Ureter (tissue), 1 donor: ENCODE measurements at places on chromosomes 13 and 19. TPM values are rescaled to one million over a fixed set of nuclear protein-coding genes. Genes with fewer than 3 reads are reported as not detected.

The PRMT1 gene
- 166 TPM for total RNA-seq

The PODNL1 gene
- 7.9 TPM for total RNA-seq

DNA sequence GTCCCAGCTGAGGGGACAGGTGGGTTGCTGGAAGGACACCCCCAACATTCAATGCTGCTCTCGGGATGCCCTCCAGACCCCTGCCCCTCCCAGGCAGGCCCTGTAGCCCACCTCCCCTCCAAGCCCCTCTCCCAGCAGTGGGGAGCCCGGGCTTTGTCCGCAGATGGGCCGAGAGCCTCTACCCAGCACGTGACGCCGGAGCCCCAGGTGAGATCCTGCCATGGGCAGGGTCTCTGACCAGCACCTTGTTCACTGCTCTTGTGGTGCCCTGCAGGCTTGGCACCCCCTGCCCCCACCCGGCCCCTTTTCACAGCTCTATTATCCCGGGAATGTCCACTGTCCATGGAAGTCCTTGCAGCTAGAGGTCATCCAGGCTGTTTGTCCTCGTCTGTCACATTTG, 76.5 kb downstream of the C1QTNF9 start:
- DNase-seq = no peak

DNA sequence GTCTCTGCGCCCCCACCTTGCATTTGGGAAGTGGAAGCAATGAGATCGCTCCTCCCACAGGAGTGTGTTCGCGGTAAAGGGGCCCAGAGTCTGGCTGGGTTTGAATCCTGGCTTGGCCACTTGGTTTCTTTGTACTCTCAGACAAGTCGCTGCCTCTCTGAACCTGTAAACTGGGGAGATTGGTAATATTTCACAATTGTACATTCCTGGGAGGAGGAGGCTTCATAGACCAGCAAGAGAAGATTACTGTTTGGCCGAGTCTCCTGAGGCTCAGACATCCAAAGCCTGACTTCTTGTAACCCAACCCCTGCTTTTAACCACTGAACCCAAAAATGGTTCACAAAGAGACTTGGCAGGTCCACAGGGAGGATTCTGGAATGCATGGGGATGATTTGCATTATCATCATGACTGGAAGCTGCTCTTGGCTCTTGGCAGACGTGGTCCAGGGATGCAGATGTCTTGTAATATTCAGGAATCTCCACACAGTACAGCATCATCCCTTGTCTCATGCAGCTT, 13.6 kb upstream of the STRN4 start:
- no peak for DNase-seq

DNA sequence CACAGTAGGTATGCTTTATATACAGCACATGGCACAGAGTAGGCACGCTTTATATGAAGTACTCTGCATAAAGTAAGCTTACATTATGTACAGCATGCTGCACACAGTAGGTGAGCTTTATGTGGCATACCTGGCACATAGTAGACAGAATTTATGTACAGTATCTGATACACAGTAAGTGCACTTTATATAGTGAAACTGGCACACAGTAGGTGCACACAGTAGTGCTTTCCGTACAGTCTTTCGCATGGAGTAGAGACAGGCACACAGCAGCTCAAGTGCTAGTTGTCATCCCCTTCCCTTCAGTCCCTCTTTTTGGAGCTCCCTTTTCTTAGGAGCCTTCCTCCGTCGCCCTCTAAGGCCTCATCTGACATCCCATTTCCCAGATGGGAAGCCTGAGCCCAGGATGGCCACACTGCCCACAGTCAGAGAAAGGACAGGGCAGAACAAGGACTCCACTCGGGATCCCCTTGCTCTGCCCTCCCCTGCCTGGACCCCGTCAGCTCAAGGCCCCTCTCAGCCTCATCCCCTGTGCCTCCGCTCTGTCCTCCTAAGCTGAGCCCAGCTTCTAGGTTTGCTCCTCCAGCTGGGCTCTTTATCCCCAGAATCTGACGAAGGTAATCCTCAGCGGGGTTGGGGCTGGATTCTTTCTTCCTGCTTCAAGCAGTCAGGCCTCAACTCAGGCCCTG, 852 bp upstream of the CYP4F12 start:
- no peak for DNase-seq

GRCh38 chr13:97332742-97333141, 101.2 kb upstream of the RAP2A start:
- no peak for DNase-seq

The NEK5 gene
- 0.23 TPM for total RNA-seq

GRCh38 chr13:39144941-39145533, 106.8 kb downstream of the NHLRC3 start:
- peak; percentile 55 for DNase-seq
